Breast epithelium (tissue), 4 donors: ENCODE measurements at places on chromosomes 16 and 17. TPM values are rescaled to one million over a fixed set of nuclear protein-coding genes. Genes with fewer than 3 reads are reported as not detected.

The TM4SF5 gene
- total RNA-seq, result not detected

The CHAD gene
- 2.3 TPM for total RNA-seq

The CDT1 gene
- total RNA-seq, result 1.3 TPM

The BPTF gene
- total RNA-seq, result 120 TPM

The ZFP90 gene
- 40.3 TPM for total RNA-seq

The SMARCD2 gene
- 142 TPM for total RNA-seq

The LLGL2 gene
- total RNA-seq, result 4.6 TPM

The CES3 gene
- 5.9 TPM for total RNA-seq

The CDH1 gene
- 86.5 TPM for total RNA-seq

The FGF11 gene
- 2.9 TPM for total RNA-seq

The USH1G gene
- total RNA-seq, result not detected

The ASGR1 gene
- total RNA-seq, result 1.4 TPM

The ACSM2A gene
- total RNA-seq, result not detected

The PTX4 gene
- total RNA-seq, result not detected

The PRR29 gene
- 0.16 TPM for total RNA-seq

The DHX8 gene
- 44.1 TPM for total RNA-seq

The CIBAR2 gene
- total RNA-seq, result not detected

The CES5A gene
- not detected for total RNA-seq

The TBC1D3G gene
- not detected for total RNA-seq

The TNFRSF13B gene
- 0.80 TPM for total RNA-seq

The SLC52A1 gene
- total RNA-seq, result 0.98 TPM

The OTOA gene
- not detected for total RNA-seq

The NEUROD2 gene
- total RNA-seq, result not detected

The LGALS9C gene
- 2.0 TPM for total RNA-seq

The PRSS21 gene
- total RNA-seq, result 2.9 TPM

The BCO1 gene
- not detected for total RNA-seq

The TPSD1 gene
- 1.6 TPM for total RNA-seq

The DUSP3 gene
- 74.9 TPM for total RNA-seq

The ABCA6 gene
- 61.2 TPM for total RNA-seq

The GLP2R gene
- total RNA-seq, result 2.0 TPM

The CDH8 gene
- total RNA-seq, result under 0.01 TPM

The SOST gene
- not detected for total RNA-seq

The ZMYND15 gene
- 0.98 TPM for total RNA-seq

The KRTAP1-1 gene
- total RNA-seq, result not detected

The KRTAP16-1 gene
- not detected for total RNA-seq

The CNTNAP4 gene
- total RNA-seq, result not detected

The AOC3 gene
- 247 TPM for total RNA-seq

The TRPV3 gene
- 0.98 TPM for total RNA-seq
